Activated CD4-positive, alpha-beta T cell treated with anti-CD3 and anti-CD28 coated beads, Interleukin-2, amount 50 U/mL, for 24 hours (primary cell): ENCODE measurements at places on chromosomes 3 and 15.

DNA sequence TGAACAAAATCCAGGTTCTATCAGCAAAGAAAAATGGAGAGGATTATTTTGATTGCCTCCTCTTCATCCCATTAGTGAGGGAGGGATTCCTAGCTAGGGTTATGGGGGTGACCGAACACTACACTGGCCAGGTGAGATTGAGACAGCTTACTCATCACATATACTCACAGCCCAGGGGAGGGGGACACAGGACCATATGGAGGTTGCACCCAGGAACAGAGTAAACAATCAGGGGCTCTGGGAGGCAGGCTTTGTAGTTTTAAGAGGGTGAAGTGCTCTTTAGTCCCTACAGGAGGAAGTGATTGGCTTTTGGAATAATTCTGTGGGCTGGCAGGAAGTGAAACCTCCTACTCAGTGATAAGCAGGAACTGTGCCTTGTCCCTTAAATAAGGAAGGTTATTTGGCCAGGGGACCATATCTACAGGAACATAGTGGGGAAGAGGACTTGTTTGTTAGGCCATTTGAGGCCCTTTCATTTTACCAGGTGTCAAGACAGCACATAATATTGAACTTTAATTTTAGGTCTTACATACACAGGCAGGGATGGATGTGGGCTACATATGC, 17.5 kb upstream of the KCTD6 start:
- DNase-seq: no peak

GRCh38 chr15:27873828-27874227, 225.3 kb downstream of the OCA2 start:
- no peak for DNase-seq

GRCh38 chr3:46926039-46926438, 48.5 kb downstream of the PTH1R start:
- DNase-seq: no peak

GRCh38 chr3:188220097-188220788, 66.3 kb downstream of the LPP start:
- no peak for DNase-seq

DNA sequence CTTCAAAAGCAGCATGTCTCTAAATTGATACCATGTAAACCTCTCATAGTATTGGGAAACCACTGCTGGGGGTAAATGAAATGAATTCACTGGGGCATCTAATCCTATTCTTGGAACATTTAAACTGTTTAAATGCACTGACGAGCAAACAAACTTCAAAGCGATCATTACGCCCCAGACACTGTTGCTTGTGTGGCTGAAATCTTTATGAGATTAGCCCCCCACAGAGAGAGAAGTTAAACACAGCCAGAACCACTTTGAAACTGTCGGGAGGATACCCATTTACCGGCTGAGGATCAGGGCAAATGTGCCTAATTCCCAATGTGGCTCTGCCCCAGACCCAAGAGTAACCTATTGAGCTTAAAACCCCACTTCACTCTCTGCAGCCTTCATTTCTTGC, 308.4 kb upstream of the CDIN1 start:
- no peak for DNase-seq

- no peak for DNase-seq
These were observed 627.2 kb downstream of the ZIC1 start for GRCh38 chr3:148036331-148036876.

- no peak for DNase-seq
These were observed 125.4 kb downstream of the VGLL3 start for GRCh38 chr3:86865506-86865905.

DNA sequence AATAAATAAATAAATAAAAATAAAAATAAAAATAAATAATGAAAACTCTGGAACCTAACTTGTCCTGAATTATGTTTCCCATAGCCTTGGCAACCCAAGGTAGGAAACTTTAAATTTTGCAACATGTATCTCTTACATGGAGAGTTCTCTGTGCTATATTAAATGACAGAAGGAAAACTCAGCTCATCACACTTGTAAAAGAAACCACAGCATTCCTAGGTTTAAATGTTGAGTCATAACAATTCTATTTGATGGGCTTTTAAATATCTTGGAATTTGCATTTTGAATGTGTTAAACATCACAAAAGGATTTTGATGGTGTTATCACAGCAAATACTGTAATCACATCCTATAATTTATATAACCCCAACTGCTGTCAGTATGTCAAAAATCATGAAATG, 144.2 kb downstream of the LRTM1 start:
- no peak for DNase-seq

DNA sequence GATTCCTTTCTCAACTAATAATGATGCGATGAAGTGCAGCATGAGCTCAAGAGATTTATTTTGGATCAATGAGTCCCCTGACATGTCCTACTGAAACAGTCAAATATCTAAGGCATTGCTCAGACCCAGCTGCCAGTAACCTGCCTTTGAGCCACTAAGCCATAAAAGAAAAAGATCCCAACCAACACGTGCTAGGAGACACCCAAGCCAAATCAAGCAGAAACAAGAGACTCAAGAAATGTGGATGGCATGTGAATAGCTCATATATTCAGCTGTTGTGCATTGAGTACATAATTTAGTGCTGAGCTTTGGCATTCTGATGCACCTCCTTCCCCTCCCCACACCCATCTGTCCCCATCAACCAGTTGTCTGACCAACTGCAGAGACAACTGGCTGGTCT, 29.2 kb downstream of the GJD2 start:
- DNase-seq: no peak

DNA sequence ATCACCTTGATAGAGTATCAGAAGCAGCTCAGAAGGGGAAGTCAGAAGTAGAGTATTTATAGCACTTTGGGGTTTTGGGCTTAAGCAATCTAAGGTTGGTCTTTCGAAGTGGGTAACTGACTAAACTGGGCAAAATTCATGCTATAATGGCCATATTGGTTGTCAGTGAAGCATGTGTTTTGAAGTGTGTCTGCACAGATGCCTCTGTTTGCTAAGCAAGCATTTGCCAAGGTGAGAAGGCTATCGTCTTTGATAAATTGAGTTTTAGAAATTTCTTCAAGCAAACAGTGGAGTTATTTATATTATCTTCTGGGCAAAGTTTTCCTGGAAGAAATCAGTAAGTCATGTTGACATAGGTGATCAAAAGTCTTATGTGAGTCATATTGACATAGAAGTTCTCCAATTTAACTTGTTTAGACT, 412.8 kb upstream of the TGFBR2 start:
- no peak for DNase-seq

GRCh38 chr15:67724691-67725375, 100.5 kb upstream of the SKOR1 start:
- DNase-seq: no peak

DNA sequence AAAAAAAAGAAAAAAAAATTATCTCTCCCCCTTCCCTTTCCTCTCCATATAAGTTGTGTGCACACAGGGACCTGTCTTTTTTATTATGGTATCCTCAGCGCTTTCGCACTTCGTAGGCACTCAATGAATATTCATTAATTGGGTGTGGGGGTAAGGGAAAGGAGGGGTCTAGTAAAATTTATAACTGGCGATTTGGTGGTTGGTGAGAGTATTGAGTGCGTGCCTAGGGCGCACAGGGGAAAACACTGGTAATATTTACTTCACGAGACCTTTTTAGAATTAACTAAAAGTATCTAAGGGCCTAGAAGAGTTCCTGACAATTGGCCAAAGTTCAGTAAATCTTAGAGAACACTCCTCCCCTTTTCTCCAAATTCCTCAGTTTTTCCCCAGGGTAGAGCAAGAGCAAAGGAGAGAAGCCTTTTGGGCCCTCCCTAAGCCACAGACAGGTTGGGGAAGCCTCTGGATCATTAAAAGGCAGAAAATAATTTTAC, 25.7 kb downstream of the TYRO3 start:
- DNase-seq: no peak

DNA sequence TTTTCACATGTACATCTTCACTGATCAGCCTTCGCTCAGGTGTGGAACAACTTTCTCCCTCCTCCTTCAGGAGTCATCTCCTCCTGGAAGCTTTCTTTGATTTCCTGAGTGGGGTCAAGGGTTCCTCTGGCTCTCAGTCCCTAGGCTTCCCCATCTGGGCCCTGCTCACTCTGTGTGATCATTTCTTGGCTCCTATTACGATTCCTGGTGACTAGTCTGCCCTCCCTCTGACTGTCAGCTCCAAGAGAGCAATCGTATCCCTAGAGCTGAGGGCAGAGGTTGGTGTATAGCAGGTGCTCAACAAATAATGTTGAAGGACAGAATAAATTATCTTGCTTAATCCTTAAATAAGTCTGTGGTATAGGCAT, 15.3 kb upstream of the PRKCD start:
- no peak for DNase-seq

- no peak for DNase-seq
These were observed 31.6 kb downstream of the BCL2A1 start for GRCh38 chr15:79939399-79939798.

DNA sequence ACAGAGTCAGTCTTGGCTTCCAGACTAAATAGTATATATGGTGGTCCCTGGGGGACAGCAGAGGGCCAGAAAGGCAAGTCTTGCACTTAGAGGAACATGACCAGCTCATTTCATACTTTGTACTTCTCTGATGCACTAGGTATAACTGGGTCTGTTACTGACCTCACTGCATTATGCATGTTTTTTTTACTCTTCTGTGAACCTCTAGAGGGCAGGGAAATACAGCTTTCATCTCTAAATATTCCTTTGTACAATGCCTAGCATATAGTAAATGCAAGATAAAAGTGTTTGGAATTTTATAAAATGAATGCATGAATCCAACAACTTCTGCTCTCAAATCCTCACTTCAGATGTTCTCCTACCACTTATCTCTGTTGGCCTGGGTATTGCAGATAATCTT, 23.4 kb upstream of the ARL14 start:
- DNase-seq: no peak

DNA sequence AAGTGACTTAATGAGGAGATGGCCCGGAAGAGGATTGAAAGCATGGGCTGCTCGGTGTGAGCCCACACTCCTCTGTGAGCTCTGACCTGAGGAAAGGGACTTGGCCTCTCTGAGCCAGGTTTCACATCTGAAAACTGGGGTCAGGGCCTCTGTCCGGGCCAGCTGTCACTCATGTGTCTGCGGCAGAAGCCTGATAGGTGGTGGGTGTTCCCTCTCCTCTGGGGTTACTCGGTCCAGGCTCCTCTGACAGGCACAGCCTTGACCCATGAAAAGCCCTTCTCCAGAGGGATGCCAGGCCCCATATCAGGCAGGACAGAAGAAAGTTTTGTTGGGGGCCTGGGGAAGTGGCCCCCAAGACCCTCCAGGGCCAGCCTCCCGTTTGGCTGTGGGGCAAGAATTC, 131.4 kb downstream of the CHSY1 start:
- DNase-seq: no peak

DNA sequence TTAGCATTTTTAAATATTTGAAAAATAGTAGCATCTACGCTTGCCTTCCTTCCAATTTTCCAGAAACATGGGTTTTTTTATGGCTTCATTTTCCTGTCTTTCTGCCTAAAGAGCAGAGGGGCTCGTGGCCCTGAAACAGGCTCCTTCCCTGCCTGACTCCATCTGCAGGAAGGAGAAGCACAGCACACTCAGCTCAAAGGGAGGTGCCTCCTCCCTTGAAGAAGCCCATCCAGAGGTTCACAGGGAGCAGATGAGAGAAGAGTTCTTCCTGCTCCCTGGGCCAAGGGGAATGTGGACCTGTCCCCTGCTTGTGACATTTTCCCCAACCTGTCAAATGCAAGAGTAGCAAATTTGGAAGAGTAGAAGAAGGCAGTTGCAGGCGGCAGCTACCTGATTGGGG, 55.8 kb downstream of the BBX start:
- no peak for DNase-seq

DNA sequence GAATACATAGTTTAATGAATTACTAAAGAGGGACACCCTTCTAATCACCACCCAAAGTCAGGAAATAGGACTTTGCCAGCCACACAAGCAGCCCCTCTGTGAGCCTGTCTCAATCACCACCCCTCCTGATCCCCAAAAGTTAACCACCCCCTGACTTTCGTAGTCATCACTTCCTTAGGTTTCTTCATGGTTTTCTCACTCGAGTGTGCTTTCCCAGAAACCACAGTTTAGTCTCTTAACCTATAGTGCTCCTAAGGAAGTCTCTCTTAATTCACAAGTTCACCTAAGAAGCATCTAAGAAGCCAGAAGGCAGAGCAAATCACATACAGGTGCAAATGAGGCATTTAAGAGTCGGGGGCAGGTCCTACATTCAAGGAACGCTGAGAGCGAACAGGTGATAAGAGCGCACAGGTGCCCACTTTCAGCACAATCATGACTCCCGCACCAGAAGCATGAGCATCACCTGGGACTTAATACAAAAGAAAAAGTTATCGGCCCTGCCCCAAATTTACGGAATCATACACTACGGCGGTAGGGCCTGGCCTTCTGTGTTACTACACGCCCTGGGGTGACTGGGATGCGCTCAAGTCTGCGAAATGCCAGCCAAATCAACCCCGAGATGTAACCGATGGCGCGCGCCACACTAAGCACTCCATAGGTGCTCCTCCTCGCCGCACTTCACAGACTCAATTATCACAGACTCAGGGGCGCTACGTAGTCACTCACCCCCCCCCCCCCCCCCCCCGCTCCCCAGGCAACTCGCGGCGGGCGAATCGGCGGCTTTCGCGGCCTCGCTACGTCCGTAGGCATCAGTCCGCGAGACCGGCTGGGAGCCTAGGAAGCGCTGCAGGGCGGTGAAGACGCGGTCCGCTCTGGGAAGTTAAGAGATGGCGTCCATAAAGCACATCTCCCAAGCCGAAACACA, 815 bp downstream of the ULK4 start:
- DNase-seq: peak; percentile 37

DNA sequence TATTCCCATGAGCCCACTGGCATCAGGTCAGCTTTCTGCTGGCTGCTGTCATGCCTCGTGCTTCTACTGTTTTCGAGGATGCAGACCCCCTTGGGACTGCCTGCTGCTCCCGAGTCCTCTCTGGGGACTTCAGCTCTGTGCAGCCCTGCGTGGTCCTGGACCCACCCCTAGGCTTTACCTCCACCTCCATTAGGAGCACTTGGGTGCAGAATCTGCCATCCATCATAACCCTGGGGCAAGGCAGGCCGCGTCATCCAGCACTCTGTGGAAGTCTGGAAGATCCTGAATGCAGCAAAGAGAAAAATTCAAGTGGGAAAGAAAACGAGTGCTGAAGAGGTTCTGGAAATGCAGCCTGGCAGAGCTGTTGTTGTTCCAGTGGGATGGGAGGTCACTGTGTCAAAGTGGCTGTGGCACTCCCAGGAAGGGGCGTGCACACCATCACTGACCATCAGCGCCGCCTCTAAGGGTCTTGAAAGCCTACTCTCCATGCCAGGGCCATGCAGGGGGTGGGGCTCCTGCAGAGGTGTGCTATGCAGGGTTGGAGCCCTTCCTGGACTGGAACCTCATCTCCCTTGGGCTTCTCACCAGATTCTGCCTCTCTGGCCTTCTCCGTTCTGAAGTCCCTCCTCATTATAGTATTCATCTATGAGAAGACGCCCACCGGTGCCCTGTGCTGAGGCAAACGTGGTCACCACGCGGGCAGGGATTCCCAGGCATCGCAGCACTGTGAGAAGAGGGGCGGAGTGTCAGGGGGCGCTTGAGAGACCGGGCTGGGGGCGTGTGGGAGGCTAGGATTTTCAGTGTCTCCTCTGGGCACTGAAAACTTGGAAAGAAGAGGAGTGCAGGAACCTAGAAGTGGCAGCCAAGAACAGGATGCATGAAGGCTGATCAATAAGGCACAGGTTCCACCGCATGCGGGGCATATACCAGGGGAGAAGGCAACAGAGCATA, 12.5 kb downstream of the EPB42 start:
- DNase-seq: no peak
